ENCODE measurements at places on chromosomes 2 and 18. TPM values are rescaled to one million over a fixed set of nuclear protein-coding genes. Genes with fewer than 3 reads are reported as not detected.
A peak's percentile ranks its signal among the peaks of the same experiment; 100 is the strongest.

GRCh38 chr2:144430722-144431391, 89.1 kb downstream of the ZEB2 start:
- H3K4me3 ChIP-seq = no peak overlapping the region
- H3K4me1 ChIP-seq = no peaks in the 10 kb centered on the region
- no peak overlapping the region for H3K27ac ChIP-seq
- peak; percentile 38 for DNase-seq
- H3K36me3 ChIP-seq = no peaks in the 10 kb centered on the region

DNA sequence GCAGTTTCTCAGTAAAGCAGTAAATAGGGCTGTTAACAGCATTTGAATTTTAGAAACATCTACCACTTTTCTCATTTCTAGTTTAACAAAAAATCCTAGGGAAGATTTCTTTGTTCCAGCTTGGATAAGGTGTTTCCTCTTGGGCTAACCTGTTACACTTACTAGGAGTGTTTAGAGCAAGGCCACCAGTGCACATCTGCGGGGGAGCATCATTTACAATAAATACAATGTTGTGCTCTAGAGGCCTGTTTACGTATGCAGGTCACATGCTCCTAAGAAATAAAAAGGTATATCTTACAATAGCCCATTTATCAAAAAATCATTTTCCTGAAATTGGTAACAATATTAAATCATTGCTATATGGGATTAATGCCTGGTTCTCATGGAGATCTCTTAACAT, 8.1 kb downstream of the ZNF638 start:
- H3K36me3 ChIP-seq = peaks cover 4% of the 10 kb centered on the region
- no peaks in the 10 kb centered on the region for H3K27me3 ChIP-seq
- no peak overlapping the region for H3K27ac ChIP-seq
- no peak for DNase-seq
- H3K4me1 ChIP-seq = no peaks in the 10 kb centered on the region

DNA sequence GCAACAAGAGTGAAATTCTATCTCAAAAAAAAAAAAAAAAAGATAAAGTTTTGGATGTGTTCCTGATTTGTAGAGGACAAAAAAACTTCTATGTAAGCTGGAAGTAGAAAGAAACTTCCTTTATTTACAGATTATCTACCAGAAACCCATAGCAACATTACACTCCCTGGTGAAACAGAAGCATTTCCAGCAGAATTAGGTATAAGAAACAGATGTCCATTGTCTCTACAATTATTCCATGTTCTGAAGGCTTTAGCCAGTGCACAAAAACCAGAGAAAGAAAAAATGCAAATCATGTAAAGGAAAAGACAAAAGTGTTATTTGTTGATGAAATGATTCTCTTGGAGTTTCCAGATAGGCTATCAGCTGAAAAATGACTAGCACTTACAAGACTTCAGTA, 4.9 kb downstream of the TUBB6 start:
- H3K27me3 ChIP-seq = no peaks in the 10 kb centered on the region
- no peak for DNase-seq
- H3K36me3 ChIP-seq = no peaks in the 10 kb centered on the region
- no peak overlapping the region for H3K4me3 ChIP-seq

- no peak overlapping the region for H3K4me3 ChIP-seq
- no peak overlapping the region for H3K27ac ChIP-seq
- no peaks in the 10 kb centered on the region for H3K36me3 ChIP-seq
- H3K4me1 ChIP-seq = no peaks in the 10 kb centered on the region
- no peaks in the 10 kb centered on the region for H3K27me3 ChIP-seq
- no peak for DNase-seq
Measured at GRCh38 chr2:150097901-150098531, 389.5 kb downstream of the RND3 start.

GRCh38 chr2:175553910-175554309, 372.4 kb upstream of the ATP5MC3 start:
- no peak overlapping the region for H3K4me3 ChIP-seq
- no peak for DNase-seq
- no peaks in the 10 kb centered on the region for H3K27me3 ChIP-seq
- H3K27ac ChIP-seq = no peak overlapping the region
- no peaks in the 10 kb centered on the region for H3K4me1 ChIP-seq
- H3K36me3 ChIP-seq = no peaks in the 10 kb centered on the region

DNA sequence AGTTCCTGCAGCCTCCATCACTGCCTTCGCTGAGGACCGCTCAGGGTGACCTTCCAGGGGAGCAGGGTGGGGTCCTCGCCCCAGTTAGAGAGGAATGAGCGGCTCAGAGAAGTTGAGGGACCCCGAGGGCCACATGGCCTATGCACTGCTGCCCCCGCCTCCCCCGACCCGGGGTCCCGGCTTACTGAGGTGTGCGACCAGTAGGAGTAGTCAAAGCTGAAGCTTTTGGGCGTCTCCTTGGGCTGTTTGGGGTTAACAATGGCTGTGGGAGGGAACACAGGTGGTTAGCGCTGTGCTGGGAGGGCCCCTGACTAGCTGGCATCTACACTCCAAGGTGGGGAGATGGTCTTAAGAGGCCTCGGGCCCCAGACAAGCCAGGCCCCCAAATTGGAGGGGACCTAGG, 31.0 kb downstream of the KIF1A start:
- H3K4me1 ChIP-seq = peaks cover 4% of the 10 kb centered on the region
- DNase-seq = no peak
- H3K36me3 ChIP-seq = no peaks in the 10 kb centered on the region
- H3K27ac ChIP-seq = no peak overlapping the region

- H3K27me3 ChIP-seq = no peaks in the 10 kb centered on the region
- no peaks in the 10 kb centered on the region for H3K4me1 ChIP-seq
- no peaks in the 10 kb centered on the region for H3K36me3 ChIP-seq
- no peak for DNase-seq
- H3K4me3 ChIP-seq = no peak overlapping the region
Measured at GRCh38 chr18:78241535-78242253, 737.9 kb upstream of the SALL3 start.

GRCh38 chr2:88827821-88828220, 136.3 kb downstream of the RPIA start:
- no peaks in the 10 kb centered on the region for H3K27me3 ChIP-seq
- no peak overlapping the region for H3K4me3 ChIP-seq
- DNase-seq = no peak
- no peaks in the 10 kb centered on the region for H3K4me1 ChIP-seq
- no peaks in the 10 kb centered on the region for H3K36me3 ChIP-seq
- H3K27ac ChIP-seq = no peak overlapping the region

GRCh38 chr18:69963196-69963595, 15.5 kb upstream of the CD226 start:
- H3K27me3 ChIP-seq = no peaks in the 10 kb centered on the region
- no peaks in the 10 kb centered on the region for H3K36me3 ChIP-seq
- DNase-seq = no peak
- peaks cover 17% of the 10 kb centered on the region for H3K4me1 ChIP-seq

- H3K36me3 ChIP-seq = no peaks in the 10 kb centered on the region
- no peaks in the 10 kb centered on the region for H3K27me3 ChIP-seq
- DNase-seq = no peak
- H3K4me3 ChIP-seq = peak overlapping the region; percentile 89
Measured at GRCh38 chr2:112583497-112584133, 794 bp upstream of the CHCHD5 start.

- peaks cover 23% of the 10 kb centered on the region for H3K4me1 ChIP-seq
- 0 out of 2 replicates have a peak, but pooled peaks cover 3% of the 10 kb centered on the region for H3K36me3 ChIP-seq
- no peak overlapping the region for H3K4me3 ChIP-seq
- DNase-seq = no peak
Measured at GRCh38 chr18:11002796-11003195, 146.6 kb downstream of the PIEZO2 start.

GRCh38 chr2:217913436-217913835, 89.4 kb downstream of the TNS1 start:
- no peak overlapping the region for H3K4me3 ChIP-seq
- no peaks in the 10 kb centered on the region for H3K36me3 ChIP-seq
- DNase-seq = no peak
- peaks cover 3% of the 10 kb centered on the region for H3K27me3 ChIP-seq
- no peak overlapping the region for H3K27ac ChIP-seq

DNA sequence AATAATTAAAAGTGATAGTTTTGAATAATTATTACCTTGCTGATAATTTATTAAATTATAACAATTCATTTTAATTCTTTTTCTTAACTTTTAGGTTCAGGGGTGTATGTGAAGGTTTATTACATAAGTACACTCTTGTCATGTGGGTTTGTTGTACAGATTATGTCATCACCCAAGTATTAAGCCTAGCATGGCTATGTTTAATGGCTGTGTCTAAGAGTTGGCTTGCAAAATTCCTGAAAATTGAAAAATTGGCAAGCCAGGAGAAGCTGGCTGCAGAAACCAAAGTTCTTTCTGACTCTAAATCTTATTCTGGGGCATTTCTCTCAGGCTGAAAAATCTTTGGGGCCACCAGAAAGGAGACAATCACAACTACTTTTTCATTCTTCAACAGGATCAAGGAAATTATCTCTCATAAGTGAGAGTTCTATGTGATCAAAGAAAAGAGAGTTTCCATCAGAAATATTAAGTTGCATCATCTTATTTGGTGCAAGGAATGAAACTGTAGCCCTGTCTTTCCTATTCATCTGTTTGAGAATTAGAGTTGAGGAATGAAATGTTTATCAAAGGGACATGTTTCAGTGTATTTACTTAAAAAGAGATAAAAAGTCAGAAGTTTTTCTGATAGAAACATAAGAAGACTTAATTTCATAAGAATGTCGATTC, 412.1 kb upstream of the CDH2 start:
- no peak for DNase-seq
- H3K4me1 ChIP-seq = no peaks in the 10 kb centered on the region
- H3K4me3 ChIP-seq = no peak overlapping the region
- H3K36me3 ChIP-seq = no peaks in the 10 kb centered on the region
- no peaks in the 10 kb centered on the region for H3K27me3 ChIP-seq

- no peak overlapping the region for H3K4me3 ChIP-seq
- H3K27ac ChIP-seq = no peak overlapping the region
- H3K4me1 ChIP-seq = no peaks in the 10 kb centered on the region
- no peaks in the 10 kb centered on the region for H3K36me3 ChIP-seq
Measured at GRCh38 chr18:69658103-69658502, 257.4 kb downstream of the DOK6 start.

DNA sequence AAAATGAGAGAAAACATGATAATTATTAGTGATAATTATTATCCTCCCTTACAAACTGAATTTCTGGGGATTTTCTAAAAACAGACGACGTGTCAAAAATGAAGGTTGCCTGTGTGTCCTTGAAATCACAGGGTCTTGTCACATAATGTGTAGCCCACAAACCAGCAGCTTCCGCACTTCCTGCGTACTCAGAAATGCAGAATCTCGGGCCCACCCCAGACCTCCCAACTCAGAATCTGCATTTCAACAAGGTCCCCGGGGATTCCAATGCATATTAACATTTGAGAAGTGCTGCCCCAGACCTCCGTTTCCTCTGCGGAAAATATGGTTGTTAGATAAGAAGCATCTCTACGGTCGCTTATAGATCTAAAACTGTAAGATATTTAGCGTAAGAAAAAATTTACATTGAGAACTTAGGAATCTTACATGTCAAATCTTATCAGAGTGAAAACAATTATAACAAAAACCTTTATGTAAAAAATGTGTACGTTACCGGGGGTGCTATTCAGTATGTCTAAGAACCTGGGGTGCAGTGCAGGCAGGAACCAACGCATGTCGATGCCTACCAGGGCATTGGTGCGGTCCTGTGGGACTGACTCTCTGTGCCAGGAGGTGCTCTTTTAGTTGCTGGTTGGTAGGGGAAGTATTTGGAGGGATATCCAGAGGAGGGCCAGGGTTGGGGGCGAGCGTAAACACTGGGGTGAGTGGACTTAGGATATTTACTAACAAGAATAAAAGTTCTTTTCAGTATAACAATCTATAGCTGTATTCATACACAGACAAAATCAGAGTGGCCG, 15.2 kb downstream of the CDKL4 start:
- no peaks in the 10 kb centered on the region for H3K36me3 ChIP-seq
- peaks cover 3% of the 10 kb centered on the region for H3K4me1 ChIP-seq
- no peaks in the 10 kb centered on the region for H3K27me3 ChIP-seq
- H3K4me3 ChIP-seq = no peak overlapping the region
- DNase-seq = no peak

DNA sequence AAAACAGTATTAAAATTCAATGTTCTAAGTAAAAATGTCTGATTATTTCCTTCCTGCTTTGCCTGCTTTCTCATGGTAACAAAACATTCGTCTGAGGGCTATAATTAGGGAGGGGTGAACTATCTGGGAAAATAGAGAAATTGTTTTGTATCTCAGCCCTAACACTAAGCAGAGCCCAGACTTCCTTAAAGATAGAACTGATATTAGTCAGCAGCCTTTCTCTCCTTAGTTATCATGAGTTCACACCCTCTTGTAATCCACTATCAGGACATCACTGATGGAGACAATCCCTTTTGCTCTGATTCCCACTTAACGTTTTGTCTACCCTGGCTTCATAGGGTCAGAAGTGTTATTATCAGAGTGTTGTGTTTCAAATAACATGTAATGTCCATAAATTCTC, 701.1 kb upstream of the ZEB2 start:
- no peaks in the 10 kb centered on the region for H3K4me1 ChIP-seq
- H3K27ac ChIP-seq = no peak overlapping the region
- H3K4me3 ChIP-seq = no peak overlapping the region
- H3K27me3 ChIP-seq = no peaks in the 10 kb centered on the region

GRCh38 chr18:74513149-74513882, 17.2 kb downstream of the CNDP2 start:
- no peak for DNase-seq
- no peak overlapping the region for H3K4me3 ChIP-seq
- no peaks in the 10 kb centered on the region for H3K4me1 ChIP-seq
- H3K27me3 ChIP-seq = no peaks in the 10 kb centered on the region
- peaks cover 44% of the 10 kb centered on the region for H3K36me3 ChIP-seq

DNA sequence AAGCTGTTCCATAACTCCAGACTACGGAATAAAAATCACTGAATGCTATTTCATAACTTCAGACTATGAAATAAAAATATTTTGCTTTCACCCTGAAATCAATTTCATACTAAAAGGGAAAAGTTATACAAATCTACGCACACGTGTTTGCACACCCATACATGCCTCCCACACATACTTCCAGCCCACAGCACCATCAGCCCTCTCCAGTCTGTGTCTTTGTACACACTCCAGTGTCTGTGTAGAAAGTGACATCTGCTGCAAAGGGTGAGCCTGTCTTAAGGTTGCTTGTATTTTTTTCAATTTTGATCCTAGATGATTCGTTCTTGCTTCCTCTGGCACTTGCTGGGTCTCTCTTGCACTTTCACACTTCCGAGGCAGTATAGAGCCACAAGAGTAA, 53.6 kb downstream of the VIT start:
- H3K27me3 ChIP-seq = no peaks in the 10 kb centered on the region
- H3K27ac ChIP-seq = no peak overlapping the region
- no peaks in the 10 kb centered on the region for H3K36me3 ChIP-seq
- H3K4me3 ChIP-seq = no peak overlapping the region

DNA sequence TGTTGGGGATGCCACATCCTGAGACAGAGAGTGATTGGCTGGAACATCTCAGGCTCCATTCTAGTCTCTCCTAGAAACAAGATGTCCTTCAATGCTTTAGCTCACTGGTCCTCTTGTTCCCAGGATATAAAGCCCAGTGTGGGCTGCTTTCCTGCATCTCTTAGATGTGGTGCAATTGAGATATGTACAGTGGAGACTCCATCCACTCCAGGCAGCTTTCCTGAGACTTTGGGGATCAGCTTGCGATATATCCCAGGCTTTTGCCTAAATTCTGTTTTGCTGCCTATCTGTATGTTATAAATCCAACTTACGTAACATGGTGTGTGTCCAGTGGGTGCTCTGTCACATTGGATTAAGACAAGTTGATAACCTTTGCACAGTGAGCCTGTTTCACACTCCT, 264.9 kb downstream of the SUCLG1 start:
- DNase-seq = no peak
- H3K4me1 ChIP-seq = no peaks in the 10 kb centered on the region
- H3K27ac ChIP-seq = no peak overlapping the region
- no peak overlapping the region for H3K4me3 ChIP-seq
- no peaks in the 10 kb centered on the region for H3K36me3 ChIP-seq

Gene GAD1
- 0.62 TPM for total RNA-seq

Gene LCLAT1
- 17.5 TPM for total RNA-seq

Gene ALLC
- total RNA-seq = not detected

Gene DTNA
- total RNA-seq = 0.36 TPM

Gene TMEM247
- total RNA-seq = not detected

Gene LDLRAD4
- 12.8 TPM for total RNA-seq

Gene FAM237A
- not detected for total RNA-seq

Gene GPR39
- 0.23 TPM for total RNA-seq

All from GM12878 (cell line).